ENCODE measurements at places on chromosomes 16 and 17.

GRCh38 chr17:48928876-48929811 lies 15.5 kb downstream of the SNF8 start:
- DNase-seq = no peak

- DNase-seq = no peak
These were observed 98.2 kb downstream of the CYLD start for GRCh38 chr16:50839920-50840729.

DNA sequence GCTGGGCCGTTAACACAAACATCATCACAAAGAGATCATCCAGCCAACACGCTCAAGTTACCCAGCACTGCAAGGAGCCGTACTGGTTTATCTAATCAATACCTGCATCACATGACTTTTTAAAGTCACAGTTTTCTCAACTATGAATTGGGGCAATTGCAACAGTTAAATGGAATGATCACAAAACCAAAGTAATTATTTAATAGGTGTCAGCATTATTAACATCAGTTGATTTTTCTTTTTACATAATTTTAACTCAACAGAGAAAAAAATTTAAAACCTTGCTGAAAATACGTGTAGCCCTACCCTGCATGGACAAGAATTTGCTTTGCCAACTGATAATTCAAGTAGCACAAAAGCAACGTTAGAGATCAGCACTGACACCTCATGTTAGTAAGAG lies 95.7 kb upstream of the SOX9 start:
- no peak for DNase-seq

DNA sequence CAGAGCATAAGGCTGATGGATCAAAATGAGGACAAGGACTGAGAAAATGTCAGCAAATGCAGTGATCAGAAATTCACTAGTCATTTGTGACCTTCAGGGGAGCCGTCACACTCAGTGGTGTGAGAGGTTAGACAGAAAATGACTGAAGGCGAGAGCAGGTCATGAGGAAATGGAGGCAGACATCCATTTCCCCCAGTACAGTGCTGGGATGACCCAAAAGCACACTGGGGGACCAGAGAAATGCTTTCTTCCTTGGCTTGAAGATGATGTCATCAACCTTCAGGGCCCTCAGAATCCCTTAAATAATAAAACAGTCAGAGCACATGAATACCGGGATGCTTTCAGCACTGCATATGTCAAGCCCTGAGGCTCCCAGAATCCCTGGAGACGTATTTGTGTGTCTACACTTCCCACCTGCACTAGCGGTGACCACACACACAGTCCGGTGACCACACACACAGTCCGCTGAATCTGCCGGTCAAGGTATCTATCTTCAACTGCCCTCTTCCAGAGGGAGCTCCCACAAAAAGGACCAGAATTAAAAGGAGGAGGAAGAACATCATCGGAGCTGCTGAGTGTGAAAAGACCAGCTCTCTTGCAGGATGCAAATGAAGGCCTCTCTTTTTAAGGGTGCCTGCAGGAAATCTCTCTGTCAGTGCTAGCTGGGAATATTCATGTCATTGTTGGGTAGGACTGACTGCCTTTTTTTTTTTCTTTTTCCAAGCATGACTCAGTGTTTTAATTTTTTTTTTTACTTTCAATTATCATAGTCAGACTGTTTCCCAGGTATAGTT lies 8.2 kb downstream of the UBE2O start:
- no peak for DNase-seq

All from central memory CD8-positive, alpha-beta T cell (primary cell).